ACHN (cell line): ENCODE measurements at places on chromosomes 4 and X.
A peak's percentile ranks its signal among the peaks of the same experiment; 100 is the strongest.

DNA sequence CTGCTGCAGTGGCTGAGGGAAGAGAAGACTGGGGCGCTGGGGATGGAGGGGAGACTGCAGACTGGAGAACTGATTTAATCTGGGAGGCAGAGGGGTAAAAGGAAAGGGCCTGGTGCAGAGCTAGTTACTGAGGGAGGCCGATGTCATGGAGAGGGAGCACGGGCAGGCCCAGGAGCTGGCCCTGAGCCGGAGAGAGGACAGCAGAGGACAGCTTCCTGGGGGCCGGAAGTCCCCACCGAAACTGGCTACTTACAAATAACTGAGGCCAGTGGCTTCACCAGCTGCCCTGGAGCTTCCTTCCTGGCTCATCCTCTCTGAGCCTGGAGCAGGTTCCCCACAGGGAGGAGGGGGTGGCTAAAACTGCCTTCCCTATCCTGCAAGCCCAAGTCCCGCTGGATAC, 26.9 kb downstream of the NSG1 start:
- DNase-seq, result no peak

- DNase-seq, result no peak
Observed at GRCh38 chrX:129772796-129773431, 6.8 kb upstream of the SASH3 start.

GRCh38 chrX:1673337-1673736, 58.5 kb downstream of the ASMT start:
- peak; percentile 7 for DNase-seq

GRCh38 chr4:99352602-99353537, at the start of gene ADH1C:
ADH1C (minus strand) TSS chr4:99352746; CDS start chr4:99352675, 71 bp downstream.
- no peak for DNase-seq

DNA sequence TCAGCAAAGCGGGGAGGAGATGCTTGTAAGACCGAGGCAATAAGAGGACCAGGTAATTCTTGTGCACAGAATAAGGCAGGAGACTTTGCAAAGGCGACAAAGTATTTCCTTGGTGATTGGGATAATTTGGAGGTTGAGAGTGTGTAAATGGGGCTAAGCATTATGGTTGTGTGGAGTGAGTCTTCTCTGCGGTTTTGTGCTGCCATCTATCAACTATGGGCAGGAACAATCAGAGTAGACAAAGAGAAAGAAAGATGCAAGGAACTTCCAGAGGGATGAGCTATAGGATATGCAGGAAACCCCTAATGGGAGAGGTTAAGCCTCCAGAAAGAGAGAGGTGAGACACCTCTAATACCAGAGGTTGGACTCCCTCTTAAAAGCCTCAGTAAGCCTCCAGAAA, 339.8 kb downstream of the PAPSS1 start:
- no peak for DNase-seq

DNA sequence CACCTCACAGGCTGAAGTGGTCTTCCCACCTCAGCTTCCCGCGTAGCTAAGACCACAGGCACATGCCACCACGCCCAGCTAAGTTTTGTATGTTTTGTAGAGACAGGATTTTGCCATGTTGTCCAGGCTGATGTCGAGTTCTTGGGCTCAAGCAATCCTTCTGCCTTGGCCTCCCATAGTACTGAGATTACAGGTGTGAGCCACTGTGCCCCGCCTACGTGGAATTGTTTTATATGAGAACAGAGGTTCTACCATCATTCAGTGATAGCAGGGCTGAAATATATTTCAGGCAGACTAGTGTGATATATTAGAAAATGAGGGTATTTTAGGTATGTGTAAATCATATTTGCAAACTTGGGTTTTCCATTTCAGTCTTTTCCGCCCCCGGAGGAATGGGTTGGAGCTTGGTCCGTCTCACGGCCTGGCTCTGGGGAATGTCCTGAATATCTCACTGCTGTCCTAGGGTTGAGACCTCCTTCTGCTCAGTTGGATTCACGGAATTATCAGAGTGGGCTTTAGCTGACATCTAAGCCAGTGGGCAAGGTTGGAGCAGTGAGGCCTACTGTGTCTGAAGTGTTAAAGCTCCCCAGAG, 19.9 kb downstream of the NSD2 start:
- no peak for DNase-seq

DNA sequence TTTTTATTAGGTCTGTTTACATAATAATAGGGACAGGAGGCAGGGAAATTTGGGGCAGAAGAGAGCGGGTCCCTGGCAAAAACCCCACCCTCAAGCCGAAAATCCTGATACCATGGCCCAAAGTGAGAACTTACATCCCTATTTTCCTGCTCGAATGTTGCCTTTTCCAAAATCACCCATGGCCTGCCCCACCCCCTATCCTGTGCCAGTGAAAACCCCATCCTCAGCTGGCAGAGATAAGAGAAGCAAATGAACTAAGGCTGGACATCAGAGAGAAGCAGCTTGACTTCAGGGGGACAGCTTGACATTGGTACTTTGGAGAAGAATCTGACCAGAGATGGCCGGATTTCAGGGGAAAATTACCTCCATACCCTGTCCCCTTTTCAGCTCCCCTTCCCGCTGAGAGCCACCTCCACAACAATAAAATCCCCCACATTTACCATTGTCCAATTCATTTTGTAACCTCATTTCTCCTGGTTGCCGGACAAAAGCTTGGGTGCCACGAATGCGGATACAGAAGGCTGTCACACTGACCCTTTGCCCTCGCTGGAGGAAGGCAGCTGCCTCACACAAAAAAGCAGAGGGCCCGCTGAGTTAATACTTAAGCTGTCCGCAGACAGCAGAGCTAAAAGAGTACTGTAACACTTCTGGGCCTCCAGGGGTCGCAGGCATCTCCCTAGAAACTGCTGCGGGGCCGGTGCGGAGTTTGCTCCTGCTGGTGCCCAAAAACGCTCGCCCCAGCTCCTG, 196.2 kb downstream of the SNCA start:
- DNase-seq, result peak; percentile 81

DNA sequence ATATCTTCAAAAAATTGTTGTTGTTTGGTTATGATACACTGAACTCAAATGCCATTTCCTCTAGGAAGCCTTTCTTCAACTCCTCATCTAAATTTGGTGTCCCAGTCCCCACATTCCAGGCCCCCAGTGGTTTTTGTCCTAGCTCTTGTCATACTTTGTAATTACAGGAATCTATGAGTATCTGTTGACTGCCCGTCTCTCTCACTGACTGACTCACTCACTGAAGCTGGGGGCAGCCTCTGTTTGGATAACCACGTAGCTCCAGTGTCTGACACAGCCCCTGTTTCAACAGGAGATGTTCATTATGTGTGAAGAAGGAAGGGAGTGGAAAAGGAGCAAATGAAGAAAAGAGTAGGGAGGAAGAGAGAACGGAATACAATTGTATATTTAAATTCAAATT, 284.1 kb upstream of the TENM3 start:
- peak; percentile 43 for DNase-seq

- DNase-seq, result no peak
Observed at GRCh38 chr4:140266958-140267568, 106.4 kb upstream of the SCOC start.

GRCh38 chr4:83118869-83119268, 4.3 kb upstream of the PLAC8 start:
- no peak for DNase-seq

DNA sequence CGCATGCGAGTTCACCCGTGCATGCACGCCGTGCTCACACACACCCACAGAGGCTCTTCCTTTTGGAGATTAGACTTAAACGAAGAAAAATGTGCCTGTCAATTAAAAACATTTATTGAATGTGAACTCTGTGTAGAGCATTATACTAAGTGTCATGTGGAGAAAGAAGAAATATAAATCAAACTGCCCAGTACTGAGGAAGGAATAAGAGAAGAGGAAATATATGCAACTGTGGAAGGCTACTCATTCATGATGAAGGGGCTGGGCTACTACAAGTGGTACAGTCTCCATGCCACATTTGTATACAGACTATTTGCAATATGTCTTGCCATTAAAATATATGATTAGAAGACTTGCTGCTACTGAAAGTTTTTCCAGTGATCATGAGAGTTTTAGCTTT, 714.7 kb downstream of the DMD start:
- no peak for DNase-seq

GRCh38 chr4:163548481-163549243, 54.2 kb downstream of the TMA16 start:
- DNase-seq, result peak; percentile 66

- DNase-seq, result no peak
Observed at GRCh38 chr4:166341992-166342391, 469.0 kb downstream of the TLL1 start.

DNA sequence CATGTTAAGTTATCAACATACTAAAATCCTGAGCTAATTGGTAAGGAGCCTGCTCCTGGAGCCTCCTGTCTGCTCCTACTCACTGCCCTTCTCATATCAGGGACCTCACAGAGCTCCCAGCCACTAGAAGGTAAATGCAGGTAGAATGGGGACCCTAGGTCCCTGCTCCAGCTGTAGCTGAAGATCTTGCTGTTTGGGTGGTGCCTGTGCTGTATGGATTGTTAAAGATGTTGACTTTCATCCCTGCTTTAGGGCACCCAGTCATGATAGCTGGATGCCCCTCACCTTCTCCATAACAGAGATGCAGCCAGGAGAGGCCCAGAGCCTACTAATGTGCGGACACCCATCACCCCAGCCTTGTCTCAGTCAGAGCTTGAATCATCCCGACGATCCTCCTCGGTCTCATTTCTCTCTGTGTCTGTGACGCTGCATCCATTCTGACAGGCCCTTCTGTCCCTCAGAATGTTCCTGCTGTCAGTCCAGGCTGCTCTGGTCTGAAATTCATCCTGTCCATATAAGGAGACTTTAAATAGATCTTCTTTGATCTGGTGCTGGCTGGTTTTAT, 341.7 kb upstream of the GATB start:
- no peak for DNase-seq

DNA sequence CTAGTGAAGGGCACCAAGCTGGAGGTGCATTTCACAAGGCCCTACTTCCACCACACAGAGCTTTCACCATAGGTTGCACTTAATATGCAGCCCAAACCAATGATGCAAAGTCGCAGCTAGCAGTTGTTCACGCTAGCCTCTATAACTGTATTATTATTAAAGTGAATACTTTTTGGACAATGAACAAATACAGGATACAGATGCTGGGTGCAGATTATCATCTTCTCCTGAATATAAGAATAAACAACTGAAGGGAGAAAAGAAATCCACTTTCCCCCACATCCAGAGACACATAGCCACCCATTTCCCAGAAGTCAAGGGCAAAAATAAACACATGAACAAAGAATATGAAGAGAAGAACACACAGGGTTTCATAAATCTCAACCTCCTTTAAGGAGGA, 107.2 kb downstream of the PRDM5 start:
- DNase-seq, result no peak

GRCh38 chrX:49165901-49166881, 3.6 kb downstream of the MAGIX start:
- DNase-seq, result no peak

DNA sequence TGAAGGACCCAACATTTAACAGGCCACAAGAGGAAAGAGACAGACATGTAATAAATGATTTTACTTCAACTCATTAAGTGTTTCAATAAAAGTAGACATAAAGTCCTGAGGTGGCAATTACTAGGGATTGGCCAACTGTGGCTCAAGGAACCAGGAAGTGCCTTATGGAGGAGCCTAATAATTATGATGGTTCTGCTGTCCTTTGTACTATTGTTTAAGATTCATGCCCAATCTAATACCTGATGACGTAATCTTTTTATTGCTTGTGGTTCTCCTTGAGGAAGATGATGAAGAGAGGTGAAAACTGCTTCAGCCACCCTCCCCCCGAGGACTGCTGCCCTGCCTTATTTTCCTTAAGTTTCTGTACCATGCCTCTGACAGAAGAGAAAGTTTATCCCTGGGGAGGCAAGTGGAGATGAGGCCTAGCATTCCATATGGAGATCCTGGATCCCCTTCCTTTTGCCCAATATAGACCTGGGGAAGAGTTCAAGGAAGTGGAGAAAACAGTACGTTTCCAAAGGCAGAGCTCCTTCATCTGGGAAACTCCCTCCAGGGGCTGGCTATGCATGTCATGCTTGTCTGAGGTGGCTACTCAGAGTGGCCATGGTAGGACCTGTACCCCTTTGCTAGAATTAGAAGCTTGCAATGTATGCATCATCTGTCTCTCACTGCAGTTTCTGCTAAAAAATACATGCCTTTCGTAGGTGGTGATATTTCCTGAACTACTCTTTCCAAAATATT, 56.8 kb upstream of the FAT1 start:
- no peak for DNase-seq

GRCh38 chr4:56790691-56791091, 30.8 kb downstream of the SPINK2 start:
- DNase-seq, result no peak

DNA sequence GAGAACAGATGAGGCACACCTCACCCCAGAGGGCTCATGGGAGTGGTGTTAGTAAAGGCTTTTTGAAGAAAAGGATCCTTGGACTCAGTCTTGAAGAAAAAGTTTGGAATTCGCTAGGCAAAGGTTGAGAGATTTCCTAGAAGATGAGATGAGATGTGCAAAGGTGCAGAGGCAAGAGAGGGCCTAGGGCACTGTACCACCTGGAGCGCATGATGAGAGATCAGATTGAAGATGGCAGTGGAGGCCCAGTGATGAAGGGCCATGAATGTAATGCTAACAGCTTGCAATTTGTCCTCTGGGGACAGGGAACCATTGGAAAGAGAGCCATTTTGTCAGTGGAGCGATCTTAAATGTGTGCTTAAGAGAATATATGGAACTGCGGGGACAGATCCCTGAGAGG, 45.0 kb downstream of the PGRMC2 start:
- DNase-seq, result no peak

GRCh38 chr4:100590325-100590724, 72.5 kb upstream of the EMCN start:
- no peak for DNase-seq

- no peak for DNase-seq
Observed at GRCh38 chr4:7273738-7274297, 81.5 kb downstream of the SORCS2 start.

DNA sequence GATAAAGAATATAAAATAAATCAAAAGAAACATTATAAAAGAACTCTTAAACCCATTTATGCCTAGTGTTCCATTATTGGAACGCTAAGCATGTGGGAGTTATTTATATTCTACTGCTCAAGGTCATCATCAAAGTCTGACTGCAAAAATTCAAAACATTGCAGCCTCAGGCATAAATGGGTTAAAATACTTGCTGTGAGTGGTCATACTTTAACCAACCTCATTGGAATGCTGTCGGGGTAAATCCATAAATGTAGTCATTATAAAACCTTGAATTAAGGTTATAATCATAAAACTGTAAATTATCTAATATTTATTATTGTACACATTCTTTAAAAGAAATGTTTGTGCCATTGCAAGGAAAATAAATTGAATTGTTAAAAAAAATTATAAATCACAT, 55.0 kb downstream of the RPS6KA6 start:
- DNase-seq, result no peak
